ENCODE measurements at places on chromosomes 4 and X.

- DNase-seq, result peak; percentile 32
Measured at GRCh38 chr4:78517050-78517652, 34.4 kb upstream of the ANXA3 start.

DNA sequence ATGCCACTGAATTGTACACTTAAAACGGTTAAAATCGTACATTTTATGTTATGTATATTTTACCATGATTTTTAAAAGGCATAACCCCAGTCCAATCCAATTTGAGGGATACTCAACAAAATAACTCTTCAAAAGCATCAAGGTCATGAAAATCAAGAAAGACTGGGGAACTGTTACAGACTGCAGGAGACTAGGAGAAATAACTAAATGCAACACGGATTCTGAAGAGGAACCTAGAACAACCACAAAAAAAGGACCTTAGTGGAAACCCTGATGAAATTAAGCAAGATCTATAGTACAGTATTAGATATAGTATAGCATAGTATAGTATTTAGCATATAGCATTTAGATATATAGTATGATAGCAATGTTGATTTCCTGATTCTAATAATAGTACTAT, 26.8 kb downstream of the SH3KBP1 start:
- DNase-seq, result no peak

GRCh38 chr4:122583906-122584305, 37.0 kb downstream of the IL21 start:
- no peak for DNase-seq

DNA sequence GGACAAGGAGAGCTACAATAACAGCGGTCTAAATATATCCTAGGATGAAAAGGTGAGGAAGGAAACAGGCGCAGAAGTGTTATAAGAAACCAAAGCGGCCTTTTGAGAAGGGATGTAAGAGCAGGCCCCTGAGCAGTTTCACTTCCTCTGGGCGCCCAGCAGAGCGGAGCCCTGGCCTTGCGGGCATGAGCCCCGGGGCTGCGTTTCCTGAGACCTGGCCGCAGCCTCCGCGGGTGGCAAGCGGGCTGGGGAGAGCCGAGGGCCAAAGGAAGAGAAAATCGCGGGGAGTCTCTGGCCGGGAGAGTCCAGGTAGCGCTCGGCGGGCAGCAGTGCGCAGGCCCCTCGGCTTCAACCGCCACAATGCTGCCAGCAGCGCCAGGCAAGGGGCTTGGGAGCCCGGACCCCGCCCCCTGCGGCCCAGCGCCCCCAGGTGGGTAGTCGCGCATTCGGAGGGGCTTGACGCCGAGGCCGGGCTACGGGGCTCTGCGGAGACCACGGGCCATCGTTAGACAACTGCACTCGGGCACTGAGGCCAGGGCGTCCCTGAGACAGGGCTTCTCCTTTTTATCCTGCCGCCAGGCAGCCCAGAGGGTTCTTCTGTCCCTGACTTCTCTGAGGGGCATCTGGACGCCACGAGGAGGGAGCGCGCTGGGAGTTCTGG, at the start of gene BANK1:
TSS of gene BANK1 (plus strand) at position 210 of the 661 bp plus-strand sequence. CDS start at position 361, 151 bp downstream.
- DNase-seq, result peak; percentile 73

- DNase-seq, result peak; percentile 78
Measured at GRCh38 chr4:38190717-38191178, 230.6 kb downstream of the PTTG2 start.

GRCh38 chr4:7985891-7986441, 46.3 kb upstream of the AFAP1 start:
- peak; percentile 67 for DNase-seq

DNA sequence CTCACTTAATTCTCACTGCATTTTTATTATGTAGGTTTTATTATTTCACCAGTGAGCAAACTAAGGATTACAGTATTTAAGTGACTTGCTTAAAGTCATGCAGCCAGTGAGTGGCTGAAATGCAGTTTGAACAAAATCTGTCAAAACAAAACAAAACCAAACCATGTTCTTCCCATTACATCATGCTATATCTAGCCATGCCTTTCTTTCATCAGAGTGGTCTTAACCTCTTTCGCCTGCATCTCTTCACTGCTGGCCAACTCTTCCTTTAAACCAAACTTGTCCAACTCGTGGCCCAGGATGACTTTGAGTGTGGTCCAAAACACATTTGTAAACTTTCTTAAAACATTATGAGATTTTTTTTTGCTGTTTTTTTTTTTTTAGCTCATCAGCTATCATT, 223.2 kb downstream of the PCDH7 start:
- DNase-seq, result no peak

- DNase-seq, result peak; percentile 56
Measured at GRCh38 chrX:107704181-107704580, 71.4 kb downstream of the TSC22D3 start.

- no peak for DNase-seq
Measured at GRCh38 chr4:53676402-53676871, 85.2 kb upstream of the LNX1 start.

- DNase-seq, result peak; percentile 67
Measured at GRCh38 chrX:21943460-21944135, 3.1 kb downstream of the SMS start.

DNA sequence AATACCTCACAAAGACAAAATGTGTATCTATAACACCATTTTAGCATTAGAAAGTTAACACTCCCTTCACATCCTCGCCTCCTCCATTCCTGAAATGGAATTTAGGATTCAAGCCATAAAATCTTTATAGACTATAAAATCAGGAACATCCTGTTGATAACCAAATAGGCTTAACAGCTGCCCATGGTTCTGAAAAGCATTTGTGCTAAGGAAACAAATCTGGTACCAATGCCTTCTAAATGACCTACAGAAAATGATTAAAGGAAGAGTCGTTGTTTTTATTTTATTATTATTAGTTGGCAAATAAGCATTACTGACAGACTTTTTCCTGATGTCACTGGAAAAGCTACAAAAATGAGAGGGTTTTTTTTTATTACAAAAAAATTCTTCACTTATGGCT, 79.8 kb downstream of the PAPSS1 start:
- no peak for DNase-seq

DNA sequence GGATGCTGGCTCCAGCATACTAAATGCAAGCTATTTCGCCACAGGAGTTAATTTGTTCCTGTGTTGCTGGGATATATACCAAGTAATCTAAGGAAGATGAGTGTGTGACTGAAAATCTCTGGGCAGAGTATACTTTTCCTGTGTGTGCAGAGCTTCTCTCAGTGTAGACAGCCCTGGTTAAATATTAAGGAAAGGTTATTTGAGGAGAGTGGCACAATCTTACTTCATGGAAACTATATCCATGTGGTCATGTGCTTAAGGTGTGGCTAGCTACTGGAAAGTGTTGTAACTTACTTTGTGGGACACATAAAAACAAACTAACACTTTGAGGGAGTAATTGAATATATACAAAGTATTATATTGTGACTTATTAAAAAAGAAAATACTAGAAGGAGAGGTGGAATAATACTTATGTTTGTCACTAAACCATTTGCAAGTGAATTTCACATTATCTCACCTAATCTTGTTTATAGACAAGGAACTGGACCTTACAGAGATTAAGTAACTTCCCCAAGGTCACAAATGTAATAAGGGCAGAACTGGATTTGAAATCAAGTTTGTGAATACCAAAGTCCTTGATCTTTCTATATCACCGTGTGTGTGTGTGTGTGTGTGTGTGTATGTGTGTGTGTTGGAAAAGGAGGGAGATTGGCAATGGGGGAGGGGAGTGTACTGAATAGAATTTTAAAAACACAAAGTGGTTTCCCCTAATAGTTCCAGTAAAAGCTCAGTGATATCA, 408.2 kb upstream of the NR3C2 start:
- DNase-seq, result no peak

- no peak for DNase-seq
Measured at GRCh38 chrX:152845618-152846240, 14.9 kb downstream of the NSDHL start.

- DNase-seq, result no peak
Measured at GRCh38 chr4:3648195-3648594, 116.0 kb upstream of the LRPAP1 start.

DNA sequence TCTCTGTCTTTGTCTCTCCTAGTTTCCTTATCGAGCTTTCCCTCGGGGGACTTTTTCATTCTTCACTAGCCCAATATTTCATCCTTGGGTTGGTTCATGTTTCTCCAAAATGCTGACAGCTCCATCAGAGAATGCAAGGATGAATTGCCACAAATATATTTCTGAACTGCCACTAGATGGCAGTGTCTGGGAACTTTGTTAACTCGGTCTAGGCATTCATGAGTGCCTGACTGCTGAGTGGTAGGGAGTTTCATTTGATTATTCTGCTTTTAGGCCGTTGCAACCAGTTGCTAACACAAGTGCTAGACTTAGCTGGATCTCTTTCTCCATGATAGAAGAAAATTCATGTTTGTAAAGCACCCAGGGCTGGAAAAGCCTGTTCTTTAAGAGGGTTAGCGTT, 73.5 kb upstream of the RAP2C start:
- peak; percentile 74 for DNase-seq

DNA sequence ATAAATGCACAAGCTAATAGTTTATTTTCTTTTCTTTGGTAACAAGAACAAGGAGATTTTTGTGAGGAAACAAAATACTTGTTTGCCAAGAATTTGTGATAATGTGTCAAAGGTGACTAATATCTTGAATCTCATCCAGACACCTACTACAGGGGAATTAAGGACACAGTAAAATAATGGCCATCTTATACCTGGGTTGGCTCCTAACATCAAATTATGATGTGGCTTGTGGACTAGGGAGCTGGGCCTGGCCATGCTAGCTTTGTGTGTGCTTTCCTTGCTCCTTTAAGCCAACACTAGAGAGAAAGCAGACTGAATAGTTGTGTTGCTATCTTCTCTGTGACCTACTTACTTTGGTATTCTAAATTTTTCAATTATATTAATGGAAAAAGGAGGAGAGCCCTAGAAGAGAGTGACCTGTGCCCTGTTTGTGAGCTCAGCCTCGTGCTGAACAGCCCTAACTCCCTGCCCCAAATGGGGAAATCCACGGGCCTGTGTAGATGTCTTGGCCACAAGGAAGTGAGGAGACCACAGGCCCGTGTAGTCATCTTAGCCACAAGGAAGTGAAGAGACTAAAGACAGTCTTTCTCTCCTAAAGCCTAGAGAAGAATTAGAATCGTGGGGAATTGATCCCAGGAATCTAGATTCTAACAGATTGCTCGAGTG, 23.3 kb downstream of the ARHGAP24 start:
- DNase-seq, result no peak

GRCh38 chrX:147916375-147916968, 4.8 kb downstream of the FMR1 start:
- DNase-seq, result no peak

- no peak for DNase-seq
Measured at GRCh38 chr4:68717999-68718398, 47.5 kb upstream of the UGT2B15 start.

- DNase-seq, result no peak
Measured at GRCh38 chr4:100386270-100386669, 131.6 kb downstream of the EMCN start.

- DNase-seq, result peak; percentile 55
Measured at GRCh38 chrX:81259020-81259713, 57.3 kb downstream of the SH3BGRL start.

GRCh38 chr4:33334416-33334815, 2614.2 kb downstream of the PCDH7 start:
- DNase-seq, result no peak

- no peak for DNase-seq
Measured at GRCh38 chr4:23390246-23390645, 499.6 kb downstream of the PPARGC1A start.

DNA sequence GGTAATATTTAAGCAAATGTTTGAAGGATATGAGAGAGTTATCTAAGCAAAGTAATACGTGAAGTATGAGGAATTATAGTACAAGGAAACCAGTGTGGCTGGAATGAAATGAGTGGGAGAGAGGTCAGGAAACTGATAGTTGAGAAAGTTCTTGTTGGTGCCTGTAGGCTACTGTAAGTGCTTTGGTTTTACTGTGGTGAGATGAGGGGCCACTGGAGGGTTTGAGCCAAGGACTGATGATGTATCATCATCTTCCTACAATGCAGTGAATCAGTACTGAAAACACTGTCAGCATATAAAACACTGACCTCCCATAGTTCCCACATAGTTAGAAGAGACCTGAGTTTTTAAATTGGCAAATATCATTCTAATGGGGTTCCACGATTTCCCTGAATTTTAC, 367.5 kb upstream of the CTSO start:
- DNase-seq, result no peak

DNA sequence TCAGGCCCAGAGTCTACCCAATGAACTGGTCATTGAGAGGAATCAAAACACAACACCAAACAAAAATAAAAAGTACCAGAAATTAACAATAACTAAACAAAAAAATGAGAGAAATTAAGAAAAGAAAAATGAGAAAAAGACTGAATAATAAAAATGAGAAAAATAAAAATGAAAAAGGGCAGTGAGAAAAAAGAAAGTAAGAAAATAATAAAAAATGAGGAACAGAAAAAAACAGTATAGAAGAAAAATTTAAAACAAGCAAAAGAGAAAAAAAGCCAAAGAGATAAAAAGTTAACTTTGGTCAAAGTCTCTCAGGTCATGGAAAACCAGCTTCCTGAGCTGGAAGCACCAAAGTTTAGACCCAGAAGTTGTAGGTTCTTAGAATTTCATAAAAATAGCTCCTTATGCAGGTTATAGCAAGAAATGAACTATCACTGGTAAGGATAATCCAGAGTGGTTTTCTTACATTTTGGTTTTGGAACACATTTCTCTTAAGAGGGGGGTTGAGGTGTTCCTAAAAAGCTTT, 51.0 kb upstream of the WDR17 start:
- DNase-seq, result no peak

GRCh38 chr4:184475096-184475461, 729 bp upstream of the IRF2 start:
- peak; percentile 23 for DNase-seq

GRCh38 chr4:86184901-86185285, 175.0 kb downstream of the MAPK10 start:
- no peak for DNase-seq

DNA sequence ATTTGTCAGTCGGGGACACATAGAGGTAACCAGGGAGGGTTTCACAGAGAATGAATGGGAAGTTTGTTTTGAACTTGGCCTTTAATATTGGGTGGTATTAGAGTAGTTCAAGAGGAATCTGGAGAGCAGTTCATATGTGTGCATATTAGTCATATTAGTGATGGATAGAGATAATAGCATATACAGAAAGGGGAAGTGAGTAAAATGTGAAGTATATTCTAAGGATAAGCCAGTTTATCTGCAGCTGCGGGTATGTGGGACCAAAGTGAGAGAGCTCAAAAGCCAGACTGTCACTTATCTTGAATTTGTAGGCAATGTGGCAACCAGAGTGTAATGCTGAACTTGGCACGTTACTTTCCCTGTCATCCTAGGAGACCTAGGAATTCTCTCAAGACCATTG, 169.9 kb downstream of the AFF2 start:
- no peak for DNase-seq

GRCh38 chrX:17627026-17627425, 110.3 kb upstream of the SCML1 start:
- no peak for DNase-seq

GRCh38 chr4:60201052-60201673, 999.0 kb upstream of the ADGRL3 start:
- DNase-seq, result peak; percentile 80

DNA sequence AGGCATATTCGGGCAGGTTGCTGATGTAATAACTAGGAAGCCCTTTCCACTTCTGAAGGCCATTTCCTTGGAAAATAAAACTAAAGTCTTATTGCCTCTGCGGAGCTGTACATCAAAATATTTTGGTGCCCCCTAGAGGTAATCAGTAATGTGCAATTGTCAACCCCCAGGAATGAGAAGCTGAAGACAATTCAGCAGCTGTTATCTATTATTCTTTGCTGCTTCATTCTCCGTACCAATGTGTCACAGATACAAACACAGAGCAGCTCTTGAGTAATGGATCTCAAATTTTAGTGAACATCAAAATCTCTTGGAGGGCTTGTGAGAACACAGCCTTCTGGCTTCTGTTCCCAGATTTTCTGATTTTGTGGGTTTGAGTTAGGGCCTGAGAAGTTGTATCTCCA, 3.5 kb upstream of the SLIT2 start:
- DNase-seq, result peak; percentile 74

Data from cardiac muscle cell (in vitro differentiated cells and primary cell).